ENCODE measurements at places on chromosomes 7 and 10. TPM values are rescaled to one million over a fixed set of nuclear protein-coding genes. Genes with fewer than 3 reads are reported as not detected.

- DNase-seq, result no peak
These were observed 56.3 kb upstream of the CYP2C8 start for GRCh38 chr10:95125582-95125981.

- DNase-seq, result no peak
These were observed 25.0 kb upstream of the PAXIP1 start for GRCh38 chr7:155027879-155028278.

DNA sequence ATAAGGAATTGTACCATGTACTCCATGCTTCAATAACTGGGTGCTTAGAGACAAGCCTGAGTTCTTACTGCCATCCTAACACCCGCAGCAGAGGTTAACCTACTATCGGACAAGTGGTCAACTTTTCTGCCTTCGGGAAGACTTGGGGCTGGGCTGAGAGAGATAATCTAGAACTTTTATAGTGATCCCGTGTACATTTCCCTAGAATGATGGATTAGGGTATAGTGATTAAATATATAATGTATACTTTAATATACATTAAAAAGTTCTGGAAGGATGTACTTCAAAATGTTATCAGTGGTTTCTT is 12.2 kb upstream of the HNRNPF start:
- no peak for DNase-seq

The TRIM73 gene
- total RNA-seq, result under 0.01 TPM

DNA sequence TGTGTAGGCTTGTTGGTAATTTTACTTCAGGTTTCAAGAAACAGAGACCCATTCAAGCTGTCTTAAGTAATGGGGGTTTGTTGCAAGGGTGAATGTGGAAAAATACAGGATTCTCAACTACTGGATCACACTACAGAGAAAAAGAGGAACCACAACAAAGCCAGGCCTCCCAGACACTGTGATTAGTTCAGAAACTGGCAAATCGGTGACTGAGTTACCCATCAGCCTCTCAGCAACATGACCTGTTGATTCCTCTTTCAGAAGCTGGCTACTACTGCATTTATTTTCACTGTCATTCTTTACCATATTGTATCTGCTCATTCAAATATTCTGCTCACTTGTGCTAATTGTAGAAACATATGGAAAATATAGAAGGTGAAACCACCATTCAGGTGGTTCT is 16.0 kb downstream of the CCDC71L start:
- no peak for DNase-seq

GRCh38 chr7:45000093-45001032 is at the start of gene CCM2:
CCM2 (plus strand) TSS chr7:45000201; CDS start chr7:45000334, 133 bp downstream.
- peak; percentile 66 for DNase-seq

The PLAC9 gene
- 1.2 TPM for total RNA-seq

The SMC3 gene
- 43.0 TPM for total RNA-seq

DNA sequence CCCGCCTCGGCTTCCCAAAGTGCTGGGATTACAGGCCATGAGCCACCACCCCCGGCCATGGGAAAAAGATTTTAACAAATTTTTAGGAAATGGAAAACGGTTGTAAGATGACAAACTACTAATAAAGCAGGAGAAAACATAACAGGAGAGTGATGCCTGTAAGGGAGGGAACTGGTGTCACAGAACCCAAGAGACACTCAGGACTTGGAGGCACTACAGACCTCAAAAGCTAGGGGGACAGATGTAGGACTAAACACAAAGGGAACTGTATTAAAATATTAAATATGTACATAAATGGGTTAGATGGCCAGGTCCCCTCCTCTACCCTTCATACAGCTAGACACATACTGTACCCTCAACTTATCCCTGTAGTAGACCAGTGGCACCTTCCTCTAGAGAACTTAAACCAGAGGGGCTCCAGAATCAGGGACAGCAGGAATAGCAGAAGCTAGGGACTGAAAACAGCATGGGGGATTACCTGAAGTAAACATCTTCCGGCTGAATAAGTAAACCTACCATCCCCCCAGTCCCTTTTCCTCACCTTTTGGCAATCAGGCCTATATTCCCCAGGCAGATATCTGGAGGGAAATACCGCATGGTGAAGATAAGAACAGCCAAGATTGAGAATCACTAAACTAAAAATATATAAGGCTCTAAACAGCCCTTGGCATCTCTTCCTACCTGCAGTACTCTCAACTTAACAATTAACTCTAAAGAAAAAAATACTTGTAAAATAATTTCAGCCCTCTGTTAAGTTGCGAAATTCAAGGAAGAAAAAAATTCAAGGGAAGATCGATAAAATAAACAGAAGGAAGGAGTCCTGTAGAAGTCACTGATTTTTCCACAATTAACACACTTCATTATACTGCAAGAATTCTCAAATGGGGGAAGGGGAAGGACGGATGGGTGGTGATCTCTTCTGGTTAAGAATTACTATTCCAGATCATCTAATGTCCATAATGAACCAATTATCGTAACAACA is 15.5 kb downstream of the TM9SF3 start:
- no peak for DNase-seq

The ANKRD61 gene
- 0.20 TPM for total RNA-seq

DNA sequence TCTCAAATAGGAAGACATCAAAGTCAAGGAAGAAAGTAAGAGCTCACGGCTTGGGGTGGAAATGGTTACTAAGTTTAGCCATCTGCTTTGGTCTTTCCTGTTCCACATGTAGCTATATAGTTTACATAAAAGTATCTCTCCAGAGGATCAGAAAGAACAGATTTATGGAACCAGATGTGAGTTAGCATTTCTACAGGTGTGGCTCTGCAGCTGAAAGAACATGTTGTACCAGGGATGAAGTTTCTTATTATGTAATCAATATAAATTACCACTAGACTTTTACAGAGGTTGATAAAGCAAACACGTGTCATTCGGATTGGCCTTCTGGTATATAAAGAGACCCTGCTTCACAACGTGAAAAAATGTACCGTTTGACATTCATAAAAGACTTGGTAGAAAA is 19.9 kb downstream of the CALD1 start:
- DNase-seq, result no peak

DNA sequence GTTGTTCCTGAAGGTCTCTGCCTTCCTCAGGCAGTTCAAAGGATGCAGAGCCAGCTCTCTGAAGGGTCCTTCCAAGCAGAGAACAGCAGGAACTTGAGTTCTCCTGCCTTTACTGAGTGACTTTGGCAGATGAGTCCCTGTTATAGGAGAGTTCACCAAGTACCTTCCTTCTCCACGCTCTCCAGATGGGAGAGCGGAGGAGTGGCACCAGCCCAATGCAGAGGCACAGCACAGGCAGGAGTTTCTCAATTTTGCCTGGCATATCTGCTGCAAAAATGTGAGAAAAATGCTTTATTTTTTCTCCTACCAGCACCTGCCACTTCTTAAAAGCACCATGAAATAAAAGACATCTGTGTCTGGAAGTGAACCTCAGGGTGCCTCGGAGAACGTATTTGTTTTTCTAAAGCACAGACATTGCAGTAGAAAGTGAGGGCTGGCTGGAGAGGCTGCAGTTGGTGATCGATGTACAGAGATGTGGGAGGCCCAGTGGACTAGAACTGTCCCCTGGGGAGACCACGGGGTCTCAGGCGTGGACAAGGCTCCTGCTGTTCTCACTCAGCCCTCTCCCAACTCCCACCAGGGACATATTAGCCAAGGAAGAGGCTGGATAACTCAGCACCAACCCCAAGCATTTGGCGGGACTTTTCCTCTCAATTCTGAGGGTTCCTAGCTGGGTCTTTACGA is 174.5 kb downstream of the WDR37 start:
- no peak for DNase-seq

- no peak for DNase-seq
These were observed 58.5 kb downstream of the CPED1 start for GRCh38 chr7:121046893-121047468.

The CDHR1 gene
- total RNA-seq, result not detected

- DNase-seq, result peak; percentile 26
These were observed 962 bp upstream of the SLC26A4 start for GRCh38 chr7:107659666-107660065.

GRCh38 chr10:91813251-91813650 is 15.0 kb downstream of the TNKS2 start:
- no peak for DNase-seq

DNA sequence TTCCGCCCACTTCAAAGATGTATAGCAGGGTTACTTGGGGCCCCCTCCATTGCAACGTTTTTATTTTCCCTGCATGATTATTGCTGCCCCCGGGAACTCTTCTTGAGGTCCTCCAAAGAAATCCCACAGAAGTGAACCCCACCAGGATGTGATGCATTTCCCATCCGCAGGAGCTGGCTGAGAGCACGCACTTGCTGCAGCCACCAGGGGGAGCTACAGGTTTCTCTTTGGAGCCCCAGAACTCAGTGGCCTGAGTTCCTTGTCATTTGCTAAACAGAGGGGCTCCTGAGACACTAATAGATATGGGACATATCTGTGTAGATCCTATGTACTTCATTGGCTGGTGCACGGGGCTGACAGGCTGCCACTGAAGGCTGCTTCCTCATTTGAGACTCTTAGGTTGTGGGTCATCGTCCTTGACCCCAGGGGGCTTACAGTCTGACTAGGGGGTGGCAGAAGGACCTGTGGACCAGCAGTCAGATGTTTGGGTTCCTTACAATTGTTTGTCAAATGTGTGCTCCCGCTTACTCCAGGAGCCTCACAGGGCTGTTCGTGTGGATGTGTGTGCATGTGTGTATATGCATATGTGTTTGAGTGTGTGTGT is 52.3 kb upstream of the ENO4 start:
- DNase-seq, result peak; percentile 62

- no peak for DNase-seq
These were observed 64.2 kb downstream of the PWWP2B start for GRCh38 chr10:132461103-132461682.

The ADRA2A gene
- total RNA-seq, result 0.10 TPM

The TEX47 gene
- total RNA-seq, result not detected

DNA sequence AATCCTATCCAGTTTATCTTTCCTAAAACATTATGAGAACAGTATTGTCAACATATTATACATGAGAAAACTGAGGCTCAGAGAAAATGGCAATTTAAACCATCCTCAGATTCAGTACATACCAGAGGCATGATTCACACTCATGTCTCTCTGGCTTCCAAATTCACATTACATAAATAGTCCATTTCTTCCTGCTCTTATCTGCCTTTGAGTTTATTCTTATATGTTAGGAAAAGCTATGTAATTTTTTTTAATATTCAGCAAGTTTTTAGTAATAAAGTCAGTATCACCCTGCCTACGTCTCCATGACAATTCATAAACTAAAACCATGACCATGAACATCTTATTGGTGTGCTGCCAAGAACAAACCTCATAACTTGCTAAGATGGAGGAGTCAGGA is 1260.2 kb upstream of the SORCS1 start:
- DNase-seq, result peak; percentile 64

GRCh38 chr7:2244404-2244995 is 2.5 kb downstream of the NUDT1 start:
- DNase-seq, result no peak

The THSD7A gene
- under 0.01 TPM for total RNA-seq

GRCh38 chr10:58477902-58478301 is 34.8 kb upstream of the BICC1 start:
- no peak for DNase-seq

DNA sequence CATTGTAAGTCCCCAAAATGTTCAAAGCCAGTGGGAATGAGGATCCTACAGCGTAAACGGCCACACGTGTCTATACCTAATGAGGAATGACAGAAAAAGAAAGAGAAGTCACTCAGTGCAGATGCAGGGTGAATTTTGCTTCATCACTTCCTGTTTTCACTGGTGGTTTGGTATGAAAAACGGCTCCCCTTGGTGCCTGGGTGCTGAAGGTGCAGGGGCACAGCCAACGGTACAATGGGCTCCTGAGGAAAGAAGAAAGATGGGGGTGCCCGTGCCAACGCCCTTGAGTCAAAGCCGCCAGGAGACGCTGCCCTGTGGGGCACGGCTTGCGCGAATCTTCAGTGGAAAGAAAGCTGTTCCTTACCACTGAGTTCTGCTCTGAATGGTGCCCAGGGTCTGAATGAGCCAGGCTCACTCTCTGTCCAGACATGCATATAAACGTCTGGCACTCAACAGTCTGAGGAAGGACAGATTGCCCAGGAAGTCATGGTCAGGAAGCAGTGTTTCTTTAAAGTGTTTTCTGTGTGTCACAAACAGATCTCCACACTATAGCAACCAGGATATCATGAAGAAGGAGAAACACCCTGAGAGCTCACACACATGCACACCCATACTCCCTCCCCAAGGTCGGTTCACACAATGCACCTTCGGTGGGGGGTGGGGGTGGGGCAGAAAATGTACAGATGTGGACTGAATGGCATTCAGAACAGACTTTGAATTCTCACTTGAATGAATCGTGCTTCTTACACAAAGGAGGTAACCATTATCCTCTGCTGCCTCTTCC is 105.8 kb downstream of the ELMO1 start:
- no peak for DNase-seq

The EPHB4 gene
- total RNA-seq, result 24.6 TPM

- DNase-seq, result peak; percentile 93
These were observed 598.3 kb downstream of the SUGCT start for GRCh38 chr7:40733114-40733513.

The CHRM2 gene
- 0.84 TPM for total RNA-seq

The GRM3 gene
- not detected for total RNA-seq

DNA sequence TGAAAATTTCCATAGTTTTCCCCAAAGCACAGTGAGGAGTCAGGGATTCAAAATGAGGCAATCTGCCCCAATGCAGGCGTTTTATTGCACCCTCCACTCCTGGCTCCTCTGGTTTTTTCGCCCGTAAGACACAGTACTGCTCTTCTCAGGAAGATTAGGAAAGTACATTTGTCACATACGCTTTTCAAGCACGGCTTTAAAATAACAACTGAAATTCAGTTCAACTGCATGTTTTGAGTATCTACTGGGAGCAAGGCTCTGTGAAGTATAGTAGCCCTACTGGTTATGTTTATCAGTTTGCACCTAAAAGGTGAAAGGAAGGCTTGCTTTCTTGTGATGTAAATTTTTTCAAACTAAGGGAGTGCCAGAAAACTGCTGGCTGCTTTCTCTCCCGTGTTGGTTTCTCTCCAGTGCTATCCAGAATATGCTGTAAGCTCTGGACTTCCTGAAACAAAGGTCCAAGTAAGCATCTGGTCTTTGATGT is 1.9 kb upstream of the SGMS1 start:
- no peak for DNase-seq

GRCh38 chr7:69130396-69130795 is 467.9 kb upstream of the AUTS2 start:
- no peak for DNase-seq

GRCh38 chr10:97321032-97321803 is 2.1 kb downstream of the FRAT1 start:
- no peak for DNase-seq

The ITIH5 gene
- total RNA-seq, result 7.6 TPM

GRCh38 chr7:32283546-32283945 is 206.6 kb downstream of the LSM5 start:
- DNase-seq, result no peak

The NODAL gene
- not detected for total RNA-seq

GRCh38 chr10:132550366-132551092 is 12.9 kb downstream of the INPP5A start:
- no peak for DNase-seq

The MYOZ1 gene
- not detected for total RNA-seq

The HELLS gene
- 39.2 TPM for total RNA-seq
